DMS79 (cell line): ENCODE measurements at places on chromosomes 7 and 10.
A peak's percentile ranks its signal among the peaks of the same experiment; 100 is the strongest.

DNA sequence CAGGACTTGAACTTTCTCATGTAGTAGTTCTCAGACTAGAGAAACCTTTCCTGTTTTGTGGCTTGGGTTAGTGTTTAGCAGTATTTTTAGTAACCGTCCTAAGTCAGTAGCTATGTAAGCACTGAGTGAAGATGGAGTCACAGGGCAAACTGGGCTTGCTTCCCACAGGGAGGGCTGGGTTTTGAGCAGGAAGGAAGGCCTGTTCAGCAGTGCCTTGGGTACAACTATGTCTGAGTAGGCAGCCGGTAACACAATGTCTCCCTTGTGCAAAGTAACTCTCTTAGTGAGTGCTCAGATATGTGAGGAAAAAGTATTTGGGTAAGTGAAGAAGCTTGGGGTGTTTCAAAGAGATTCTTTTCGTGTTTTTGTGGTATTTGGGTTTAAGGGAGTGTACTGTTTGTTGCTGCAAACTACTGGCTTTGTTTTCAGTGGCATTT, 96.4 kb downstream of the CCSER2 start:
- DNase-seq = no peak

GRCh38 chr10:81116201-81116600, 578.5 kb downstream of the SH2D4B start:
- no peak for DNase-seq

DNA sequence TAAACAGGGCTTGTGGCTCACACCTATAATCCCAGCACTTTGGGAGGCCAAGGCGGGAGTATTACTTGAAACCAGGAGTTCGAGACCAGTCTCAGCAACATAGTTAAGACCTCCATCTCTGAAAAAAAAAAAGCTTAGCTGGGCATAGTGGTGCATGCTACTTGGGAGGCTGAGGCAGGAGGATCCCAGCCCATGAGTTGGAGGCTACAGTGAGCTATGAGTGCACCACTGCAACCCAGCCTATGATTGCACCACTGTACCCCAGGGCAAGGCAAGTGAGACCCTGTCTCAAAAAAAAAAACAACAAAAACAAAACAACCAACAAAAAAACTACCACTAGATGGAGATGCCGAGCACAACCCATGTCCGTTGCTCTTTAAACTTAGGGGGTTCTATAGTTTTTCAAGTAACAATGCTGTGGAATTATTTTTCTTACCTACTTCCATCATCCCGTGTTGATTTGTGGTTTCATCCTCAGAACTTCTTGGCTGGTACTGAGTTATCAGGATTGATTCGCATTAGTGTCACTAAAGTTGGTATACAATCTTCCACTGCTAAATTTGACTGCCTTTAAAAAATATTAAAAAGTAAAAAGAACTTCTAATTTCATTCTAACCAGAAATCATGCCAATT, 12.2 kb upstream of the REPIN1 start:
- DNase-seq = no peak

DNA sequence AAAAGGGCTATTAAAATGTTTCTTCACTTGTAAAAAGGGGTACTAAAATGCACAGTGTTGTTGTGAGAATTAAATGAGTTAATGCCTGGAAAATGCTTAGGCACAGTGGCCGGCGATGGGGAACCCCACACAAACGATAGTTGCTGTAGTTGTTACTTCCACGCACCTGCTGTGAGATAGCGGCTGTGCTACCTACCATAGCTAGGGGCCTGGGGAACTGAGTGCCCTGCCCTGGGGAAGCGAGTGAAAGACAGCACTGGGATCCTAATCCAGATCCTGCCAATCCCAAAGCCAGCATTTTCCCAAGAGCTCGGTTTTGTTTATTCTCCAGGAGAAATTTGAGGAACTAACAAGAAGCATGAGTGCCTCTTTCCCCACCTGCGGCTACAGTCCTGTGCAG, 27.8 kb downstream of the DDC start:
- DNase-seq = no peak

- no peak for DNase-seq
Observed at GRCh38 chr10:31771331-31771831, 157.2 kb downstream of the ARHGAP12 start.

DNA sequence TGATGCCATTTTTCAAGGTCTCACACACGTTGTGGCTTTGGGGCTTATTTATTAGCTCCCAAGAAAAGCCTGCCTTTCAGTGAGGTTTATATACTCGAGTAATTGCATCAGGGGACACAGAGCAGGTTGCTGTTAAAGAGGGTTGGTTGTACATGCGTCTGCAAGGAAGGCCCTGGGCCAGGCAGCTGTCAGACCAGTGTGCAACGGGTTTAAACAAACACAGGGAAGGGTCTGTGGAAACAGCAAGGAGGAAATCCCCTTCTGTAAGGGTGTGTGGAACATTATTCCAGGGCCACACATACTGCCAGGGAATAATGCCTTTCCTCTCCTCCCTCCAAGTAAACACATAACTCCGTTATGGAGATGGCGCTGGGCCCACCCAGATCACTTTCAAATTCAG, 1.7 kb upstream of the CHST15 start:
- no peak for DNase-seq

GRCh38 chr7:22016507-22016906, 70.8 kb upstream of the CDCA7L start:
- no peak for DNase-seq

DNA sequence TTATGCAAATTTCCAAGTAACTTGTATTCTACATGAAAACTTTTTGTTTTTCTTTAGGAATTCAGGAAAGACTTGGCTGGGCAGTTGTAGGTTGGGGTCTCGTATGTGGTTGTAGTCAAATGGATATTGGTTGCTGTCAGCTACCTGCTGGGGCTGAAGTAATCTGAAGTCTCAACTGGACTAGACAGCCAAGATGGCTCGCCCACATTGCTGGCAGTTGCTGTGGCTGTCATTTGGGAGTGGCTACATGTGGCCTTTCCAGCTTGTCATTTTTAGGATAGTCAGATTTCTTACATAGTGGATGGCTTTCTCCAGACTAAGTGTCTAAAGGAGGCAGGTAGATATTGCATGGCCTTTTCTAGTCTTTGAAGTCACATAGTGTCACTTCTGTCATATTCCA, 32.6 kb downstream of the EXOC6 start:
- DNase-seq = no peak

DNA sequence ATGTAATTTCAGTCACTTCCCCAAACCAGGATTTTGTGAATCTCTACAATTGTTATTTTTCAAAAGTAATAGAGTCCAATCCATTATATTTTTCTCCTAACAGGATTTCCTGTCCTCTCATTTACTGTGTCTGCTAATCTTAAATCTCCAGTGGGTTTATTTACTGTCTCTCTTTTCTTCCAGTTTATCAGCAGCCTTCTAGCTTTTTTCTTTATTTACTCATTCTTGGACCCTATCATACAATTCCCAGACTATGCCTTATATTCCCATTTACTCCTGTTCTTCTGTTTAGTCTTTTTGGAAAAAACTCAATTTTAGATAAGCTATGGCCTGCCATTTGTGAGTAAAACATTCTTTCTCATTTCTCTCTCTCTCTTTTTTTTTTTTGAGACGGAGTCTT, 94.7 kb downstream of the STK31 start:
- no peak for DNase-seq

DNA sequence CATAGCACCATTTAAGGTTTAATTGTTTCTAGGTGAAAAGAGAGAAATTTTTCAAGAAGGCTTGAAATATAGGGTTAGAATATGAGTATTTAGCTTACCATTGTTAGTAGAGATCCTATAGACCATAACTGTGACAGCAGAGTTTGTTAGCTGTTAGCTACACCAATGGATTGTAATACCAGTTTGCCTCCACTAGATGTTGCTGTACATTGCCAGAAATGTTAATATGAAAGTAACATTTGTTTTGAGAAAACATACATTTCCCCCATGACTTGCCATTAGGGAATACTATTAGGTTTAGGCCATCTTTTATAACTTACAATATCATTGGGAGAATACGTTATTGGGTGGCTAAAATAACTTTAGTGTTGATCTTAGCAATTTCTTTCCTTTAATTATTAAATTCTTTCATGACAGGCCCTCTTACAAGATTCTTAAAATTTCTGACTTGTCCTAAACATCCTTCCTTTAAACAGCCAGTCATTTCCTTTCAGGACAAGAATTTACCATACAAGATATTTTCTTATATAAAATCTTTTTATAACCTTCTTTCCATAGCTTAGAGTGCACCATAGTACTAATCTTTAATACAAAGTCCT, 39.5 kb downstream of the ZNF117 start:
- peak; percentile 20 for DNase-seq

GRCh38 chr7:158053183-158053915, 534.3 kb downstream of the PTPRN2 start:
- no peak for DNase-seq
